ENCODE measurements at places on chromosomes 1 and 21. TPM values are rescaled to one million over a fixed set of nuclear protein-coding genes. Genes with fewer than 3 reads are reported as not detected.
A peak's percentile ranks its signal among the peaks of the same experiment; 100 is the strongest.

DNA sequence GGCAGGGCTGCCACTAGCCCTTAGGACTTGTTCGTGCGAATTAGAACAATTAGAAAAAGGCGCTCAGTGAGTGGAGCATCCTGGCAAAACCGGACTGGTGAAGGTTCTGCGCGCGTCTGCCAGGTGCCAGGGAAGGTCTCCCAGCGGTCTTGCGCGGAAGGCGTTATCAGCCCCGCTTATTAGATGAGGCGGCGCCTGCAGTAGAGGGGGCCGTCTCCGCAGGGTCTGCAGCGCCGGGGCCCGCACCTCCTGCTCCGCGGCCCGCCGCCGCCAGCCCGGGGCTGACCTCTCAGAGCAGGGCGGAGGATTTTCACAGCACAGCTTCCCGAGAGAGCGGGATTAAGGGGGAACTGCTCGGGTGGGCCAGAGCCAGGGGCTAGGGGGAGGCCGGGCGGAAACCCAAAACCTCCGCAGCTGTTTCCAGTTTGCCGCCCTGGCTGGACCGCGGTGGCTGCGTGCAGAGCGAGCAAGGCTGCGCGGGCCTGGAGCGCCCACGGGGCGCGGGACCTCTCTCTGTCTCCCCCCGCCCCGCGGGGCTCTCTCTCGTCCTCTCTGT lies 155.2 kb downstream of the FOXD2 start:
- peak overlapping the region; percentile 41 for H3K4me3 ChIP-seq
- no peaks in the 10 kb centered on the region for H3K36me3 ChIP-seq
- no peak overlapping the region for H3K27ac ChIP-seq
- no peak for DNase-seq
- H3K4me1 ChIP-seq: peaks cover 6% of the 10 kb centered on the region

MAB21L3 gene
- 0.15 TPM for total RNA-seq

AVPR1B gene
- not detected for total RNA-seq

PRR9 gene
- total RNA-seq: 1.1 TPM

TSPEAR gene
- 0.11 TPM for total RNA-seq

FAM3B gene
- not detected for total RNA-seq

- H3K27ac ChIP-seq: no peak overlapping the region
- no peak overlapping the region for H3K4me3 ChIP-seq
- H3K4me1 ChIP-seq: peaks cover 26% of the 10 kb centered on the region
Measured at GRCh38 chr1:85398391-85399064, 66.4 kb downstream of the DDAH1 start.

- DNase-seq: no peak
- H3K4me3 ChIP-seq: no peak overlapping the region
- H3K27me3 ChIP-seq: no peaks in the 10 kb centered on the region
- no peaks in the 10 kb centered on the region for H3K36me3 ChIP-seq
- H3K27ac ChIP-seq: no peak overlapping the region
- H3K4me1 ChIP-seq: no peaks in the 10 kb centered on the region
Measured at GRCh38 chr1:190908246-190908645, 430.6 kb upstream of the BRINP3 start.
